ENCODE measurements at places on chromosomes 5 and 9.

GRCh38 chr5:100423330-100423729 lies 111.8 kb upstream of the FAM174A start:
- DNase-seq = no peak

GRCh38 chr9:14405176-14405706 lies 91.3 kb upstream of the NFIB start:
- DNase-seq = no peak

DNA sequence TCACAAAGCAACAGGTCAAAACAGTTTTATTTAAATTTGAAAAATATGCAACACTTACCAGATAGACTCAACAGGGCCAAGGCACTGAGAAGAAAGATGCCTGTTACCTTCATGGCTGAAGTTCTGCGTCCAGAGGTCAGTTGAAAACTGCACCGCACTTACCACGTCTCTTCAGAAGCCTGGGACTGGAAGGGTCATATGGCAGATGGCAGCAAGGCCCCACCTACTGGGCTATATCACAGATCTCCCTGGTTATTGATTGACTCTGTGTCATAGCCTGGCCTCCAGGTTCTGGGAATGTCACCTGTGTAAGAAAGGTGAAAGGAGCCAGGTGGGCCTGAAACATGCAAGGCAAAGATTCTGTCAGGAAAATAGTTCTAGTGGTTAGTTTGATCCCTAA lies at the start of gene SPINK1:
SPINK1 (minus strand) TSS at position 207 of the 400 bp plus-strand sequence; CDS start at position 113, 94 bp downstream.
- no peak for DNase-seq

DNA sequence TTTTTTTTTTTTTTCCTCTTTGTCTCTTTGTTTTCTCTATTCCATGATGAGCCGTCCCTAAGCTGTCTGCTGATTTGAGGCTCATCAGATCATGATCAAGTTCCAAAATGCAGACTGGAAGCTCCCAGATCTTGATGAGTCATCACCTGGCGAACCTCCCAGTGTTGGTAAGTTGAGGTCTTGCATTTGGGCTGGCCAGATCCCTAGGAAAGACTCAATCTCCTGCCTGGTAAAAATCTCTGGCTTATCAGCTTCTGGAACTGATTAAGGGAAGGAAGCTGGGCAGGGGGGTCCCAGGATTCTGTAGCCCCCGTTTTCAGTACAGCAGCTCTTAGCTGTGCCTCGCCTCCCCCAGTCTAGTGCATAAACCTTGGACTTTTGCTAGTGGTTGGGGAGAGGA lies 69.0 kb downstream of the TSPAN17 start:
- no peak for DNase-seq

GRCh38 chr9:124617477-124618141 lies 110.4 kb upstream of the NR5A1 start:
- DNase-seq = peak; percentile 63

DNA sequence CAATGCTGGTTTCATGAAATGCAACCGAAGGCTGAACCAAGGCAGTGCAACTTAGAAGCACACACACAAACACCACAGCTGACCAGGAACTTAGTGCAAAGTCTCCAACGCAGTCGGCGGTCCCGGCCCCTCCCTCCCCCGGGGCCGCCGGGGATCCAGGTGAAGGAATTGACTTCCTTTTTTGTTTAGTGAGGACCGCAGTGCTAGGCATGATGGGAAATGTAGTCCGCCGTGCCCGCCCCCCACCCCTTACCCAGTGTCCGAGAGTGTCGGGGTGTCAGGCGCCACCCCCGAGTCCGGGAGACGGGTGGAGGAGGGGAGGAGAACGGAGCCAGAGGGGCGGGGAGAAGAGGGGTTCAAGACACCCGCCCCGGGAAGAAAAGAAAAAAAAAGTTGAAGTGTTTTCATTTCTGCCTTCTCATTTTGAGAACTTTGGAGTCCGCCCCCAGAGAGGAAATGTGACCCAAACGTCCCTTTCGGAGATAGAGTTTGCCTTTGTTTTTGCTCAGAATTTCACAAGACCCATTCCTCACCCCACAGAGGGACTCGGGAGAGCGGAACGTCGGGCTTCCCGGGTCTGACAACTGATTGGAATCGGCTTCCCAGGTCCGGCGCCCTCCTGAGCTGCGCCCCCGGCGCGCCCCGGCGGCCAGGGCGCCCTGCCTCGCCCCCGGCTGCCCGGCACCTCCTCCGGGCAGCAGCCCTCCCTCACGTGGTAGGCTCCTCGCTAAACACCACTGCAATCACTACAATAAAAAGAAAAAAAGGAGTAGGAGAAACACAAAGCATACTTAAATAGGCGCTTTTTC lies 2.0 kb downstream of the IER5L start:
- DNase-seq = peak; percentile 51

GRCh38 chr5:69006030-69006429 lies 87.8 kb upstream of the SLC30A5 start:
- no peak for DNase-seq

- DNase-seq = no peak
Measured at GRCh38 chr5:54905246-54905795, 80.1 kb downstream of the ESM1 start.

DNA sequence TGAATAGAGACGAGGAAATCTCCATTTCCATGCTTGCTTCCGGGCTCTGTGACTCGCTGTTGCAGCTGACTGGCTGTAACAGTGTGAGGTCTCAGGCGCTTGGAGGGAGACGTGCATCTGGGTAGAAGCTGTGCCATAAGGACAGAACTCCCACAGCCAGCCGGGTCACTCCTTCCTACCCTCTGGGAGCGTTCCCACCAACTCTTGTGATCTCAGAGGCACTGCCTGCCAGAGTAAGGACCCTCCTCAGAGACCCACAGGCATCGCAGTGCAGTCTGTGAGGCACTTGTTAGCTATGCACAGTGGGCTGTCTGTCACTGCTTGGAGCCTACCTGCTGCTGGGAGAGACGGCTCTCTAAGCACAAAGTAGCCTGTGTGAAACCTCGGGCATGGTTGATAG lies 203.4 kb upstream of the SEMA6A start:
- no peak for DNase-seq

- no peak for DNase-seq
Measured at GRCh38 chr9:129615407-129616285, 5.3 kb downstream of the C9orf50 start.

DNA sequence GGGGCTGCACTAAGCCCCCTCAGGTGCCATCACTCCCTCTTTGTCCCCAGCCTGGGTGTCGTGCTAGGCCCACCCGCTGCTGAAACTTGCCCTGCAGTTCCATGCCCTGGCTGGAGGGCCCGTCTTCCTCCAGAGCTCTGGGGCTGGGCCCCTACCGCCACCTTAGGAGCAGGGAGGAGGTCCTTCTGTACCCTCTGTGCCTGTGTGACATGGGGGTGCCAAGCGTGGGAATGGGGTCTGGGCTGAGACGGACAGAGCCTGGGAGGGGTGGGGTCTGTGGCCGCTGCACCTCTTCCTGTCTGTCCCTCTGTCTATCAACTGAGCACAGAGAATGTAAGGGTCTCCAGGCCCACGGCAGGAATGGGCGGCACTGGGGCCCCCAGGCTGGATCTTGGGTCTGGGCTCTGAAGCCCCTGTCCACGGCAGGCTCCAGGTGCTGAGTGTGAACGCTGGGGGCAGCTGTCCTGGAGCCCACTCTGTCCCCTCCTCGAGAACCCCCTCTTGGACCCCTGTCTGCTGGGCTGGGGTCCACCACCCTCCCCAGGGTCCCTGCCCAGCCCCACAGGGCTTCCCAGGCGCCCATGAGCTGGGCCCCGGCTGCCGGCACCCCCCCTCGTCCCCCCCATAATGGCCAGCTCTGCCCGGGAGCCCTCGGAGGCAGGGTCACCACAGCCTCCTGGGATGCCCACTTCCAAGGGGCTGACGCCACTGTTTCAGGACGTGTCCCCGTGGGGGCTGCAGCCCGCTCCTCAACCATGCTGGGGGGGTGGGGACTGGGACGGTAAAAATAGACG lies 15.8 kb upstream of the NRARP start:
- DNase-seq = no peak

GRCh38 chr5:114948363-114948762 lies 221.3 kb downstream of the TRIM36 start:
- no peak for DNase-seq

GRCh38 chr5:44506561-44506960 lies 117.3 kb upstream of the FGF10 start:
- no peak for DNase-seq

DNA sequence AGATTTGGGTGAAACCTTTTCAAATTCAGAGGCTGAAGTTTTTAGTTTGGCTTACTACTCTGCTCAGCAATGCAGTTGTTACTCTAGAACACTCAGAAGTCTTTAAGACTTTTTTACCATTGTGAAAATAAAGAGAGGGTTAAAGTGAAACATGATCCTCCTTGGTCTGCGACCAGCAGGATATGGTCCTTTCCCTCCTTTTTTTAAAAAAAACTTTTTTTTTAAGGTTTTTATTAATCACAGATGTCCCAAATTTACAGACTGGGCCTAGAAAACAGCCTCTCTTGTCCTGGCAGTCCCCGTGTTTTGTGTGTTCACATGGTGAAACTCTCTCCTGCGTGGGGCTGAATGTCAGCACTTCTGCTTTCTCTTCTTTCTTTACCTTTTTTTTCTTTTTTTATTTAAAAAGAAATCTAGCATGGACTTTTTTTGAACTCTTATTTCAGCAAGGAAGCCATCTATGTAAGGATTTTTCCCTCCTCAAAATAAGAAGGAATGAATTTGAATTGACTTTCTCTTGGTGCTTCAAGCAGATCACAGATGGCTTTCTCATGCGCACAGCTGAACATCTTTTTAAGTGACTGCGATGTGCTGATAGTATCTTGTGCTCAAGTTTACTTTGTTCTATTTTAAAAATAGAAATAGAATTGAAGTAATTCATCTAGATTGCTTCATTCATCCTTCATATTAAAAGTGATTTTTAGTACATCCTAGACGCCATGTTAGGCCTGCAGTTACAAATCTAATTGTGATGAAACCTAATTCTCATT lies 128.7 kb upstream of the OTULINL start:
- DNase-seq = no peak

DNA sequence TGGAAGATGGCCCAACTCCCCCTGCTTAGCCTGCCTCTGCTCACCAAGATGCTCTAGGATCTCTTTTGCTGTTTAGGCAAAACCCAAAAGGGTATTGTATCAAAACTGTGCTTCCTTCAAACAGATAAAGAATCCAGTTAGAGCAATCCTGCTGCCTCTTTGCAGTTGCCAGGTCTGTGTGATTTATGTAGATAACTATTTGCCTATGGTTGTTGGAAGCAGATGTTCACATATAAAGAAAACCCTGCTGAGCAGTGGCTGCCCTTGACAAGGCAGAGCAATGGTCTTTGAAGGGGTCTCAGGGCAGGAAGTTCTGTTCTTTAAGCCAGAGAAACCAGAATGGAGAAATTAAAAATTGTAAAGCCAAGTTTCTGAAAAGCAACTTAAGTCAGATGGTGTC lies 68.6 kb downstream of the LRRC70 start:
- no peak for DNase-seq

GRCh38 chr5:143198332-143198731 lies 205.2 kb downstream of the NR3C1 start:
- no peak for DNase-seq

GRCh38 chr9:32344551-32345182 lies 39.8 kb upstream of the ACO1 start:
- no peak for DNase-seq

DNA sequence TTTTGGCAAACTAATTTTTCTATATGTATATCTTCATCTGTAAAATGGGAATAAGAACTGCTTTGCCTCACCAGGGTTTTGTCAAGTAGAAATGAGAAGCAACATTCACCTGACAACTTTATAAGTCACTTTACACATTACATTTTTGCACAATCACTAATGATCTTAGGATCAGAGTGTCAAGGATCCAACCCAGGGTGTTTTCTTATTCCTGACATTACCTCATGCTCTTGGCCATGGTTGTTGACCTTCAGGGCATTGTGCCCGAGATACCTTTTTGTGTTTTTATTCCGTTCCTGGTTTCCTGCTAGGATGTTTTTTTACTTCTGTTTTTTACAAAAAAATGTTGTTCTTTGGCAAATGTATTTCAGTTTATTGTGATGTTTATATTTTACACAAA lies 22.2 kb upstream of the RASA1 start:
- no peak for DNase-seq

DNA sequence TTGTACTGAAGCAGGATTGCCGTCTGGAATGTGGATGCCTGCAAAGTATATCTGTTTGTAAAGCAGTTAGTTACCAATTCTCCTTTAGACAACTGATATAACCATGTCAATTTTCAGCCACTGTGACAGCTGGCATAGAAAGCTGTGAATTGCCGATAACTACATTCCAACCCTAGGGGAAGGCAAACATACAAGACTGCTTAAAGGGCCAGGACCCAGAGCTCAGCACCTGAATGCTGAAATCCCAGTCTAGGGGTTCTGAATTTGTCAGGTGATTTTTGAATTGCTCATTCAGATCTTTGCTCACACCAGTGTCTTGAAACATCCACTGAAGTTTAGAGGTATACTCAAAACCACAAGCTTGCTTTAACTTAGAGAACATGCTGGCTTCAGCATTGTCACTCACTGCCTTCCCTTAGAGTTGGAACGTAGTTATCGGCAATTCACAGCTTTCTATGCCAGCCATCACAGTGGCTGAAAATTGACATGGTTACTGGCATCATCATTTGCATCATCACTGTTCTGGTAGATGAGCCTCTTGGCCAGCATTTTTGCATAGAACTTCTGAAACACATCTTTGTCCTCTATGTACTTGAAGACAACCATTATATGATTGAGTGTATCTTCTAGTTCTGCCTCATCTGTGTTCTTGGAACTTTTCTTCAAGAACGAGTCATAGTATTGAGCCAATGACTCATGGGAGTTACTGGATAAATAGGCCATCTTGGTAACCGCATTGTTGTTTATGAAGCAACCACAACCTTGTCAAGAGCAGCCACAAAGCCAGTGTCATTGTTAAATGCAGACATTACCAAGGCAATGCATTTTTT lies 82.1 kb downstream of the CCDC192 start:
- peak; percentile 14 for DNase-seq

DNA sequence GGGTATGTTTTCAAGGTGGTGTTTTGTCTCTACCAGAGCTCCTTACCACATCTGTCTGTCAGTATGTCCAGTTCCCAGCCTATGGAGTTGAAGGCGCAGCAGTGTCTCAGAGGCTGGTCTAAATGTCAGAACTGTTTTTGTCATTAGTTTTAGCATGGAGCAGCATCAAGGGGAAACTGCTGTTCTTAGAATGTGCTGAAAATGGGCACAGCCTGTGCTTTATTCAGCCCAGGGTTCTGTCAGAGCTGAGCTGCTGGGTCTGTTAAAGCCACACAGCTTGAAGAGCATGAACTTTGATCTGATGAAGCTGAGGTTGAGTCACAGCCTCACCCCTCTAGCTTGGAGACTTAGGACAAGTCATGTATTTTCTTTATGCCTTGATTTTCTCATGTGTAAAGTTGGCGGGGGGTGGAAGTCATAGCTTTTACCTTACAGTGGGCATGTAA lies 71.9 kb downstream of the RALGPS1 start:
- DNase-seq = peak; percentile 20

GRCh38 chr9:86796666-86797065 lies 150.6 kb downstream of the GAS1 start:
- DNase-seq = no peak

- DNase-seq = no peak
Measured at GRCh38 chr9:136669791-136670464, 7.2 kb downstream of the EGFL7 start.

- DNase-seq = no peak
Measured at GRCh38 chr5:88952344-88952743, 69.4 kb upstream of the MEF2C start.
